ENCODE measurements at places on chromosomes 3 and 15.

DNA sequence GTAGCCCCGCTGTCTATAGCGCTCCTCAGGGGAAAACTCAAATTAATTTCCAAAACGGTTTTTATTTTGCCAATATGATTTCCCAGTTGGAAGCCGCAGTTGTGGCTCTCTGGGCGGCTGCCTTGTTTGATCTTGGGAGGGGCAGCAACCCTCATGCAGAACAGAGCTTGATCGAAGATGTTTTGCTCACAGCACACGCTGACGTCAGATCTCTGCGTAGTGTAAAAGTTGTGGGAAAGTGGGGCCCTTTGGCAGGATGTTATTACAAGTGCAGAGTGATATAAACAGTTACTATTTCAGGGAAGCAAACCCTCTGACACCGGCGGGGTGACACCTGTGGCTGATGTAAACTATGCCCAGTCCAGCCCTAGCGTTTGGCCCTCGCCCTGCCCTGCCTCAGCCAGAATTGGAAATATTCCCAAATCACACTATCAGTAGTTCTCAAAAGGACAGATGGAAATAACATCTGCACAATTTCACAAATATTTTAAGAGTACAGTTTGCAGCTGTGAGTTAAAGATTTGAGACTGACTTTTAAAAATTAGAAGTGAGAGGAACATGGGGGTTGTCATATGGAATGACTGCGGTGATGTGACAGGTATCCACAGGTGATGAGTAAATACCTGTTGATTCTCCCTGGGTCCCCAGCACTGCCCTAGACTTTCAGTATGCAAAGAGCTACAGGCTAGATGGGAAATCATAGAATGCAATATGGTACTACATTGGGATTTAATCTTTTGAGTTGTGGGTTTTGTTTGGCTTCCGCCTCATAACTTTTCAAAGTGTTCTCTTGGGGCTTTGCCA is 1.7 kb downstream of the SYNM start:
- DNase-seq: no peak

GRCh38 chr3:155876037-155876436 is 5.6 kb downstream of the GMPS start:
- no peak for DNase-seq

- DNase-seq: no peak
These were observed 187.2 kb downstream of the GHSR start for GRCh38 chr3:172261054-172261453.

- no peak for DNase-seq
These were observed 17.0 kb downstream of the MAGI1 start for GRCh38 chr3:66021731-66022131.
